Right hindlimb (tissue), 1 donor: ENCODE measurements at places on chromosomes 2 and 18.
A peak's percentile ranks its signal among the peaks of the same experiment; 100 is the strongest.

DNA sequence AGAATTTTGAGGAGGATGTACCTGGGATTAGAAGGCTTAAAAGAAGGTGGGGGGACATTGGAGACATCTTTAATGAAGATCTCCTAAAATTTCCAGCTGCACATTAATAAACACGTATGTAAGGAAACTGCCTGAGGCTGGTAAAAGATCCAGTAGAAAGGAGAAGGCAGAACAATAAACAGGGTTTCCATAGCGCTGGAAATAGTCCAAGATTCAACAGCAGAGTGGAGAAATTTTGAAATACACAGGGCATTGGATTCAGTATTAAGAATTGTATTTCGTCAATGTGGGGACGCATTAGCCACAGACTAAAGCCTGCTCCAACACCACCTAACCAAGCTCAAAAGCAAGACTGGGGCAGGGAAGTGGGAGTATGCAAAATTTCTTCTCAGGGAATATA, 606.9 kb upstream of the NRXN1 start:
- DNase-seq = no peak

- no peak for DNase-seq
Measured at GRCh38 chr2:199992296-199992695, 36.9 kb downstream of the MAIP1 start.

GRCh38 chr18:72752220-72752619, 115.6 kb downstream of the NETO1 start:
- DNase-seq = no peak

DNA sequence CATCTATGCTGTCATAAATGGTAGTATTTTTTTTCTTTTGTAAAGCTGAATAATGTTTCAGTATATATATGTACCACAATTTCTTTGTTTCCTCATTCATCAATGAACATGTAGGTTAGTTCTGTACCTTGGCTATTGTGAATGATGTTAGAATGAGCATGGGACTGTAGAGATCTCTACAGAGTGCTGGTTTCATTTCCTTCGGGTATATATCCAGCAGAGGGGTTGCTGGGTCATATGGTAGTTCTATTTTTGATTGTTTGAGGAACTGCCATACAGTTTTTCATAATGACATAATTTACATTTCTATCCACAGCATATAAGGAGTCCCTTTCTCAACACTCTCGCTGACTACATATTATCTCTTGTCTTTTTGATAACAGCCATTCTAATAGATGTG, 243.5 kb downstream of the CDH7 start:
- DNase-seq = no peak

GRCh38 chr2:85792783-85793441, 39.1 kb downstream of the ATOH8 start:
- DNase-seq = no peak

DNA sequence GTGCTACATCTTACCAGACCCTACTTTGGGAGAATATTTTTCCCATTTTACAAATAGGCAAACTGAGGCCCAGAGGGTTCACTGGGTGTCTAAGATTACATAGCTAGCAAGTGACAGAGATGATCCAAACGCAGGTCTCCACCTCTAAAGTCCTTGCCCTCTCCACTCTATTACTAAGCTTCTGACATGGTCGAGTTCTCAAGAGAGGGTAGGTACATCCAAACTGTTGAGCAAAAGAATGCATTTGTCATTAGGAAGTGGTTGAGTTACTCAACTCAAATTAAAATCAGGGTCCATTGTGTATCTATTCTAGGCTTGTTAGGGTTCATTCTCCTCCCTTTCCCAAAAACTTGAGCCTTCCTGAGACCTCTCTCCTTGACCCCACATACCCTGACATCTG, 680.6 kb upstream of the FANCL start:
- DNase-seq = no peak

- peak; percentile 91 for DNase-seq
Measured at GRCh38 chr2:121530212-121530705, 421 bp upstream of the RNU4ATAC start.

- peak; percentile 38 for DNase-seq
Measured at GRCh38 chr2:100422320-100423055, 5.0 kb upstream of the CHST10 start.

GRCh38 chr2:207135801-207136457, 29.8 kb downstream of the KLF7 start:
- DNase-seq = no peak

- DNase-seq = no peak
Measured at GRCh38 chr2:127628767-127629614, 17.0 kb upstream of the GPR17 start.

GRCh38 chr2:5377323-5377722, 314.9 kb upstream of the SOX11 start:
- no peak for DNase-seq

GRCh38 chr18:42574871-42575270, 540.6 kb downstream of the RIT2 start:
- DNase-seq = no peak

- no peak for DNase-seq
Measured at GRCh38 chr2:151808258-151809072, 19.8 kb downstream of the ARL5A start.

GRCh38 chr2:100880730-100881129, 60.8 kb downstream of the NPAS2 start:
- no peak for DNase-seq

GRCh38 chr2:224561234-224562005, 23.7 kb downstream of the CUL3 start:
- DNase-seq = no peak

DNA sequence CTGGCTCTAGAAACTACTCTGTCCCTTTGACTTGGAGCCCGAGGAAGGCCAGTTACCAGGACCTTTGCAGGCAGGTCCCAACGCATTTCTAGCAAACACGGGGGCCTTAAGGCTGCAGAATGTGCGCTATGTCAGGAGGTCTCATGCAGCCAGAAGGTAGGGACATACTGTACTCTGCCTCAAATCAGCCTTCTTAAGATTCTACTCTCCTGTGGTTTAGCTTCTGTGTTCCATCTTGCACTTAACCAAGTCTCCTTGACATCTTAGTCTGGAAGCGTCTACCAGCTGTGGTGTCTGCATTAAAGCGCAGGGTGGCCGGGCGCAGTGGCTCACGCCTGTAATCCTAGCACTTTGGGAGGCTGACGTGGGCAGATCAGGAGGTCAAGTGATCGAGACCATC, 65.5 kb downstream of the STEAP3 start:
- DNase-seq = no peak

DNA sequence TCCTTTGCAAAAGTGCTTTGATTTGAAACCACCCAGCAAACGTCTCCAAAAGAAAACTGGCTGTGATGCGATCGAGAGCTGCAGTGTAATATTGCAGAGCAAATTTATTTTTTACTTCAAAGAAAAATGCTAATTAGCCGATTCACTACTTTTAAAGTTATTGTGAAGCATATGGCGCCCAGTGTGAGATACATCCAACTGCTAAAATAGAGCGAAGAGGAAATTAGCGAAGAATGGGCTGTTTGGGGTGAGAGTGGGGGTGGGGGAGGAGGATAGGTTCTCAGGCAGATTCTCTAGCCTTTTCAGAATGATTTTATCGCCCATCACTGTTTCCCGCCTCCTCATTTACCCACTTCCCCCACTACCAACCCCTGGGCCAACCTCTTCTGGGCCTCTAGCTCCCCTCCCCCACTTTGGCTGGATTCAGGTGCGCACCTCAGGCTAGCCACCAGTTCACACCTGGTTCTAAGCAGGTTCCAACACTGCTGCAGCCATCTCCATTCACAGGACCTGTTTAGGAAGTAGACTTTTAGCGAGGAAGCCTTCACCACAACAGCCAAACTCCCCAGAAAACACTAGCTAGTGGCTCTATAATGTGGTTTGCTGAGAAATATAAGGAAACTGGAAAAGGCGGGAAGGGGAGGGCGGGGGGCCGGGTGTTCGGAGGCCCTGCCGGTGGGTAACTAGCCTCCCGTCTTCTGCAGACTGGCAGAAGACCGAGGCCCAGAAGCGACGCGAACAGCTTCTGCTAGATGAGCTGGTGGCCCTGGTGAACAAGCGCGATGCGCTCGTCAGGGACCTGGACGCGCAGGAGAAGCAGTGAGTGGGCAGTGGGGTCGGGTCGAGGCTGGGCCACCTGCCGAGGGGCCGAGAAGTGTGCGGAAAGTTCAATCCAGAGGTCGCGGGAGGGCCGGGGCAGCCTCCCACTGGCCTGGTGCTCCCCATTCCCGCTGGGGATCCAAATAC, 6.0 kb upstream of the OTX1 start:
- no peak for DNase-seq

DNA sequence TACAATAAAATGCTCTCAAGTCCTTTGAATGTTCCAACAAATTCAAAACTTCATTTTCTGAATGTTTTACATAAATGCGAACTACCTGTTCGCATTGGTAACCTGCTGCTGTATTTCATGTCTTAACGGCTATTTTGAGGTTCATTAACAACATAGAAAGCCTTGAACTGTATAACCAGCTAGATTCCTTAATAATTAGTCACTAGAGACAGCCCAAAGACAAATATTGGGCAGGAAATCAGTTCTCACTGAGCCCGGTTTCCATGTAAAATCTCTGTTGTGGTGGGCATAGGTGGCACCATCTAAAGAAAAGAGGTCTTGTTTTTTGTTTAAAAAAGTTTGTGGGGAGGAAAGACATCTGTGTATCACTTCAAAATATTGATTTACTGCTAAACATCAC, 29.2 kb downstream of the PDIA6 start:
- DNase-seq = no peak

- no peak for DNase-seq
Measured at GRCh38 chr2:165815299-165816141, 21.5 kb upstream of the GALNT3 start.

- no peak for DNase-seq
Measured at GRCh38 chr18:35511428-35511827, 13.7 kb upstream of the INO80C start.

GRCh38 chr2:37645362-37645761, 26.1 kb downstream of the CDC42EP3 start:
- no peak for DNase-seq

GRCh38 chr2:79723830-79724229, 211.0 kb downstream of the CTNNA2 start:
- no peak for DNase-seq

GRCh38 chr18:50285631-50286321, 1.7 kb downstream of the CXXC1 start:
- DNase-seq = no peak

DNA sequence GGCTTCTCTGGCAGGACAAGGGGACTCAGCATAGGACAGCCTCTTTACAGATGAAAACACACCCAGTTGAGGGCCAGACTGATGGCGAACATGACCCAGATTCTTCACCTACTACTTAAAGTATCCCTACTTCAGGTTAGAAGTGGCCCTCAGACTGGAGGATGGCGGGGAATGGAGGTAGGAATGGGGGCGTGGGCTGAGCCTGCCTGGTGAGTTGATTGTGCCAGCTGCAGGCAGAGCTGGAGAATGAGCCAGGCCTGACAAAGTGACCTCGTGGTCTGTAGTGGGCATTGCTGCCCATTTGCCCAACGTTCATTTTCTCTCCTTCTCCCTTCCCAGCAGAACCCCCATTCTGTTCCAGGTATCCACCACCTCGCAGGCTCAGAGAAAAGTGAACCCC, 186.1 kb downstream of the KLHL29 start:
- no peak for DNase-seq

- no peak for DNase-seq
Measured at GRCh38 chr2:226131299-226131784, 668.3 kb downstream of the IRS1 start.

GRCh38 chr2:27095745-27096651, 9.4 kb downstream of the KHK start:
- DNase-seq = peak; percentile 78

GRCh38 chr2:71617266-71617665, 163.9 kb downstream of the DYSF start:
- no peak for DNase-seq

DNA sequence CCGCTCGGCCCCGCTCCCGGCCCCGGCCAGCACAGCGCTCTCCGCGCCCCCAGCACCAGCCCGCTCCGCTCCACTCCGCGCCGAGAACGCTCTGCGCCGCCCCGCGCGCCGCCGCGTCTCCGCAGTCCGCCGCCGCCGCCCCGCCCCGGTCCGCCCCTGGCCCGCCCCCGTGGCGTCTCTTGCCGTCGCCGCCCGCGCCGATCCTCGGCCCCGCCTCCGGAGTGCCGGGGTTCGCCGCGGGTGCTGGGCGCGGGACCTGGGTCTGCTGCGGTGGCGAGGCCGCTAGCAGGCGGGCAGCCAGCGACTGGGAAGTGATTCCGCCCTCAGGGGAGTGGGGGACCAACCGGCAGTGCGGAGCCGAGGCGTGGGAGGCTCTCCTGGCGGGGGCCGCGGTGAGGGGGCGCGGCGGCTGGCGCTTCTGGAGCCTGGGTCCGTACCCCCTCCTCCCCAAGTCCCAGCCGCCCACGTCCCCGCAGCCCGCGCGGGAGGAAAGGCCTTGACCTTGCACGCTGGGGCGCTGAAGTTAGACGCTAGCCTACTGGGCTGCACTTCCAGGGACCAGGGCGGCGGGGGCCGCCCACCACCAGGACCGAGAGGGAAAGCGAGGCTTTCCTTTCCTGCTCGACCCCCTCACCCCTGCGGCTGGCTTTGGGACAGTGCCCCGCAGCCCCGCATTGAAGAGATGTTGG, at the start of gene HS6ST1:
TSS of gene HS6ST1 (minus strand) at position 93 of the 689 bp plus-strand sequence. CDS start 305 bp downstream, outside the sequence.
- DNase-seq = peak; percentile 92

GRCh38 chr18:39713961-39714360, 2148.4 kb upstream of the CELF4 start:
- DNase-seq = no peak

- DNase-seq = no peak
Measured at GRCh38 chr2:98433363-98433964, 11.2 kb upstream of the INPP4A start.

- DNase-seq = peak; percentile 56
Measured at GRCh38 chr18:75269124-75269680, 58.6 kb downstream of the TSHZ1 start.

DNA sequence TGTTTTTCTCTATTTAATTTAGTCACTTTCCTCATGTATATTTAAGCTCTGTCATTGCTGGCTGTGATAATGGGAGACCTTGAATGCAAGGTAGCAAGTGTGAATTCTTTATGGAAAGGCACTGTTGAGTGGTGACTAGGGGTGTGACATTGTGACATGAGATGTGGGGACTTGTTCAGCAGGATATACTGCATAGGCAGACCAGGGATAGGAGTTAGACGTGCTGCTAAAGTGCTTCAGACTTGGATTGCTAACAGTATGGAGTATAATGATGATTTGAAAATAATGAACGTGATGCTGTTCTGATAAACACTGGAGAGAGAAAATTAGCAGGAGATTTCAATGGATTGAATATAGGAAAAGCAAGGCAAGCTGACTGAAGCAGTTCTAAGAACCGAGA, 135.1 kb downstream of the NCOA1 start:
- no peak for DNase-seq

DNA sequence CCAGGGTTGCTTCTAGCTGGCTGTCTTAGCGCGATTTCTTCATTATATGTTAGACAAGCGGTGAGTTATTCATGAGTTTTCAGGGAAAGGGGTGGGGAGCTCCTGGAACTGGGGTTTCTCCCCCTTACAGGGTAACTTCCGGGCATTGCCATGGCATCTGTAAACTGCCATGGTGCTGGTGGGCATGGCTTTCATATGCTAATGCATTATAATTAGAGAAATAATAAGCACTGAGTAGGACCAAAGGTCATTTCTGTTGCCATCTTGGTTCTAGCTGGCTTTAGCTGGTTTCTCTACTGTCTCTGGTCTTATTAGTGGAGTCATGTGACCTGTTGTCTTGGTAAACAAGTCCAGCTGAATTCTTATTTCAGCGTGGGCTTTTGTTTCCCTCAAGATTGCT, 5.5 kb upstream of the SNTG2 start:
- no peak for DNase-seq

GRCh38 chr2:233838251-233838650, 16.1 kb downstream of the HJURP start:
- no peak for DNase-seq
